Stimulated activated CD8-positive, alpha-beta memory T cell treated with anti-CD3 and anti-CD28 coated beads, Interleukin-12 subunit alpha, Interleukin-12 subunit beta, amount 100 ng/mL, for 4 hours (primary cell): ENCODE measurements at places on chromosomes 4 and X.

DNA sequence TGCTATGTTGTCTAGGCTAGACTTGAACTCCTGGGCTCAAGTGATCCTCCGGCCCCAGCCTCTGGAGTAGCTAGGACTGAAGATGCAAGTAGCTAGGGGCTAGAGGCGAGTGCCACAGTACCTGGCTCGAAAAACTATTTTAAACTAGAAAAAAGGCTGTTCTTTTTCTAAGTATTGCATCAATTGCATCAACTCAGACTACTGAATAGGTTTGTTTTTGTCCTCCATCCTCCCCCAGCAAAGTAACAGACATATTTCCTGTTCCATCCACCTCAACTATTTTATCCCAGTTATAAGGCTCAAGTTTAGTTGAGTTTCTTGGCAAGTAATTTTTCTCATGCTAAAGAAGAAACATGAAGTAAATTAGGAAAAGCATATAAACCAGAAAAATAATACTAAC is 4.1 kb downstream of the SH3RF1 start:
- no peak for DNase-seq

DNA sequence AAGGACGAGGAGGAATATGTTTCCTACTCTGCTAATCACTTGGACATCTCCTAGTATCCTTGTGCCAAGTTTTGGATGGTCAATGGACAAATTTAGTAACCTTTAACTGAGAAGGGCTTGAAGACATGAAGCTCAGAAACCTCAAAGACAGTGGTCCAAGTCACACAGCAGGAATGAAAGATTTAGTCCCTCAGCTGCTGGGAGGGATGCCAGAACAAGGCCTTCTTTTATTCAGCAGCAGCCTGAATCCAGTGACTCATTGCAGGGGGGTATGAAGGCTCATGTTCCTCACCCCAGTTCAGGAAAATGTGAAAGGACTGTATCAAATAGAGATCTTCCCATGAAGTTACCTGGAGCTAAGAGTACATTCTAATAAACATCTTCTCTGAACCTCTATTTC is 214.9 kb upstream of the UGT8 start:
- DNase-seq, result no peak

DNA sequence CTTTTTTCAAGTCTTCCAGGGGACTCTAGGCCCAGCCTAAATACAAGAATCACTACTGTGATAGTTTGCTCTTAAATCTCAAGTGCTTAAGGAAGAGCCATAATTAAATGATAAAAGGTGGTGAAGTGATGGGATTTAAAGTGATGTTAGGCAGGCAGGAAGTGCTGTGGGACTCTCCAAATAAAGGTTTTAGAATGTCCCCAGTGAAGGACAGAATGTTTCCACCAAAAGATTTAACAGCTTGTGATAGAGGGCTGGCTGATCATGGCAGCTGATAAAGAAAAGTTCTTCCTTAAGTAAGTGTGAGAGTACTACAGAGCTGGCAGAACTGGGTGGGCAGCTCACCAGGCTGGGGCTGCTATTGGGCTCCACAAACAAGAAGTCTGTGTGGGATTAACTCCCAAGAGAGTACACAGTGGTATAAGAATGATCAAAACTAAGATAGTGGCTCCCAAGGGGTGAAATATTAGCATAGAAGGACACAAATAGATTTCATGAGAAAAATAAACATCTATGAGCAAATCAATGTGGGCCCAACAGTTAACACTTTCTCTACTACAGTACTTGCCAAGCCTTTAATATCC is 637.2 kb upstream of the CPEB2 start:
- no peak for DNase-seq

- no peak for DNase-seq
Measured at GRCh38 chr4:7518871-7519637, 84.3 kb upstream of the PSAPL1 start.

DNA sequence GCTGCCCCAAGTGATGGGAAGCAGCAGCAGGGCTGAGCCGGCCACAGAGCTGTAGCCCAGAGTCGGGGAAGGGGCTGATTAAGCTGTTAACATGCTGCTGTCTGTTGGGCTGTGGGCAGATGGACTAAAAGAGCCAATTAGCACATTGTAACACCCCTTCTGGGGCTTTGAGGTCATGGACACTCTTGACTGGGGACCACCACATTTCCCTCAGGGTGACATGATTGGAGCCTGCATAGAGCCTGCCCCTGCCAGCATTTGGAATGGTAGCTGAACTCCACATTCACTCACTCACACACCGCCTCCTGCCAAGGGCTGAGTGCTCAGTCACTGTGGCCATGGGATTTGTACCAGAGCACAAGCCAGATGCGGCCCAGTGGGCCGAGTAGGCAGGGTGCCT is 646.9 kb downstream of the FAT4 start:
- DNase-seq, result no peak

DNA sequence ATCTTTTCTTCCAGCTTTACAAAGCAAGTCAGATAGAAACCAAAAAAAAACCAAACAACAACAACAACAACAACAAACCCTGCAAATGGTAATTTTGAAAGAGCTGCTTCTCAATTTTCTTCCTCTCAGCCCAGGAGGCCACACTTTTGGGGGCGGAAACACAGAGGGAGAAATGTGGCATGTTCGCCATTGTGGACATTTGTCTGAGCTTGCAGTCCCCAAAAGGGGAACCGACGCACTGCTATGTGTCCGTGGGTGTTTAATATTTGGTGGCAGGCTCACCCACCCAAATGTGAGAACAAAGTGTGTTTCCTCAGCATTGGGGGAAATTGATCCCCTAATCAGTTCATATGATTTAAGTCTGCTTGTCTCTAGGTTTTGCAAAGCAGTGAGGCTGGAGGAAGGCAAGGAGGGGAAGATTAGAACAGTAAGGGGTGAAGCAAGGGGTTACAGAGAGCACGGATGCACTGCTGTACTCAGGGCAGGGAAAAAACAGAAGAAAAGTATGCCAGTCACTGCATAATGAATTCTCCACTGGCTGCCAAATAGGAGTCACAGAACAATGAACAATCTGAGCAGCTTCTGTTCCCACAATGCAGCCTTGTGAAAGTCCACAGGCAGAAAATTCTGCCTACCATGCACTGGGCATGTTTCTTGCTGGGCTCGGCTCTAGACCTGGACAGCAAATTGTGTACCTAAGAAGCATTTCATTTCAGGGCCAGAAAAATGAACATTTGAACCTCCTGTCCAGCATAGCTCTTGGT is 74.7 kb upstream of the GPM6B start:
- no peak for DNase-seq

DNA sequence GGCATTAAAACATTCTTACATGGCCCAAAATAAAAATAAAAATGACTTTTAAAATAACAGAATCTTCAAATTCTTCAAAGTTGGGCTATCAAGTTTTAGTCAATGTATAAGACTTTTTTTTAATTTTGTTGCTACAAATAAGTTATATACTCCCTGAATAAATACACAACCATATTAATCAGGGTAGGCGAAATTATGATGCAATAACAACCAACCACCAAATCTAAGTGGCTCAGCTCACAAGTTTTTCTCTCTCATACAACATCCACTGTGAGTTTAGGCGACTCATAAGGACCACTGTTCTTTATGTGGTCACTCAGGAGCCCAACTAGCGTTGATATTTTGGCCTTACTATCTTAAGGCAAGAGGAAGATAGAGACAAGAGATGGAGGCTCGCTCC is 11.2 kb downstream of the NEUROG2 start:
- no peak for DNase-seq

DNA sequence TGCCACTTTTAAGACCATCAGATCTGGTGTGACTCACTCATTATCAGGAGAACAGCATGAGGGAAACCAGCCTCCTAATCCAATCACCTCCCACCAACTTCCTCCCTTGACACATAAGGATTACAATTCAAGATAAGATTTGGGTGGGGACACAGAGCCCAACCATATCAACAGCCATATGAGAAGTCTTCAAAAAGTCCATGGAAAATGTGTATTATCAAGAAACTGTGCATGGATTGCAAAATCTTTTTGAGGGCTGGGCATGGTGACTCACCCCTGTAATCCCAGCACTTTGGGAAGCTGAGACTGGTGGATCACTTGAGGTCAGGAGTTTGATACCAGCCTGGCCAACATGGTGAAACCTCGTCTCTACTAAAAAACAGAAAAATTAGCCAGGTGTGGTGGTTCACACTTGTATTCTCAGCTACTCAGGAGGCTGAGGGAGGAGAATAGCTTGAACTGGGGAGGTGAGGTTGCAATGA is 17.8 kb upstream of the RPL39 start:
- DNase-seq, result no peak

GRCh38 chrX:155995321-155995875 is 2.1 kb upstream of the IL9R start:
- no peak for DNase-seq

DNA sequence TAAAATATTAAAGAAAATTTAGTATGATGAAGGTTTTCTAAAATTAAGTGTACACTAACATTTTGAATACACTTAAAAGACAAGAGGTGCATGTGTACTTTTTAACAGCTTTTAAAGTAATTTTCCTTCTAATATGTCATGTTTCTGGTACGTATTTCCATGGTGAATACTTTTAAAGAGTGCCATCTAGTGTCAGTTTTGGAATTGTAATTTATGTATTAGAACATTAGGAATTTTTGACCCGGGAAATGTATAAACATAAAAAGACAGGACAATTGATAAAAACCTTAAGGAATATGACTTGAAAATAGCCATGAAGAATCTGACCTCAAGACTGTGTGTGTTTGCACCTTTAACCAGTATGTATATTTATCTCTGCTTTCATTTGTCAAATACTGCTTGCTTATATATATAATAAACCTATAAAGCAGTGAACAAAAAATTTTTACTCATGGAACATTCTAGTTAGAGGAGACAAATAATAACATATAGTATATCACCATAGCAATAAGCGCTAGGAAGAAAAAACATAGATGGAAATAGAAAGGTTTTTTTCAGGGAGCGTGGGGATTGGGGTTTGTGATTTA is 7.2 kb downstream of the GSTCD start:
- DNase-seq, result no peak
